ENCODE measurements at places on chromosomes 7 and 10.

- DNase-seq = peak; percentile 71
- no peaks in the 10 kb centered on the region for H3K27me3 ChIP-seq
- H3K4me3 ChIP-seq = peak overlapping the region; percentile 94
- H3K36me3 ChIP-seq = peaks cover 44% of the 10 kb centered on the region
Measured at GRCh38 chr7:73521636-73522104, 423 bp downstream of the BAZ1B start.

- no peaks in the 10 kb centered on the region for H3K4me1 ChIP-seq
- H3K4me3 ChIP-seq = no peak overlapping the region
Measured at GRCh38 chr7:70787286-70787685, 344.7 kb upstream of the GALNT17 start.

DNA sequence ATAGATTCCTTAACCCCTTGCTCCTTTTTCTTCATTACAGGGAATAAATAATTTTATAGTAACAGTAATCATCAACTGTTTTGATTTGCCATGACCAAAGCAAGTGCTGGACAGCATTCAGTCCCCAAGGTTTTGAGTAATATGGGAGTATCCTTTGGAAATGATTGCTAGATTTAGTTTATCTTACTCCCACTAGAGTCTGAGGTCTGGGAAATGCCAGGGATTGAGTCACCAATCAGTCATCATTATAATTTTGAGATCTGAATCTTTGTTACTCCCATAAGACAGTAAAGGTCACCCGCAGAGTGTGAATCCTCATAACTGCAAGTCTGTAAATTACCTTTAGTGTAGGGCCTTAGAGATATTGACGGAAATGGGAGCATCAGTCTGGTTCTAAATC lies 133.7 kb upstream of the SEMA3E start:
- H3K27ac ChIP-seq = no peak overlapping the region
- no peak for DNase-seq
- no peaks in the 10 kb centered on the region for H3K27me3 ChIP-seq
- no peak overlapping the region for H3K4me3 ChIP-seq

DNA sequence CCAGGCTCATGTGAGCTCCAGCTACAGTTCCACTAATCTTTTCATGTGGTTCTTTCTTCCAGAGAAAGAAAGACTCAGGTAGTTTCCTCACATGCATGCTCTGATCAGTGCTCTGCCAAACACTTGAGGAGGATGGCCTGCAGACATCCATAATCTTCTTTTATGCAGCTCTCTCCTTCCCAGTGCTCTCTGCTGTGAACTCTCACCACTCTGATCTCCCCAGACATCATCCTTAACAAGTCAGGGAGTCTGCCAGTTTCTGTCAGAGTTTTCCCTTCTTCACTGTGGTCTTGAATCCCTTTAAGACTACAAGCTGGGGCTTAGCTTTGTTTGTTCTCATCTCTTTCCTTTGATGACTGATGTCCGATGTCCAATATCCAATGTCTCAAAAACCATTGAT lies 203.4 kb upstream of the PRKCQ start:
- H3K4me3 ChIP-seq = no peak overlapping the region
- no peak overlapping the region for H3K27ac ChIP-seq
- H3K36me3 ChIP-seq = no peaks in the 10 kb centered on the region
- H3K4me1 ChIP-seq = no peaks in the 10 kb centered on the region
- DNase-seq = no peak
- H3K27me3 ChIP-seq = peaks cover 11% of the 10 kb centered on the region

DNA sequence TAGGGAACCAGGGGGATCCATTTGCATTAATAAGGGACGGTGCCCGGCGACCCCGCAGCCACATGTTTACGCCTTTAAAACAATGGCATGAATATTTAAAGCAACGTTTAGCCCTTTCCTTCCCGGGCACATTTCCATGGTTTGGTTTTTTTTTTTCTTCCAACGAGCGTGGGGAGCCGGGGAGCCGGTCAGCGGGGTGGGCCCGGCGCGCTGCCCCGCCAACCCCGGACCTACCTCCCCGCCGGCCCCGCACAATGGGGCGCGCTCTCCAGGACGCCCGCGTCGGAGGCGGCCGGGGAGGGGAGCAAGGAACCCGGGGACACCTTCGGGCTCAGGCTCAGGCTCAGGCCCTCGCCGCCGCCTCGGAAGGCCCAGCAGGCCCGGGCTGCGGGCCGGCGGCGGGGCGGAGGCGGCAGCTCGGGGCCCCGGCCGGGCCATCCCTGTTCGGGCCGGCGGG lies 1.0 kb downstream of the SEPHS1 start:
- DNase-seq = peak; percentile 27
- H3K36me3 ChIP-seq = peaks cover 23% of the 10 kb centered on the region
- peak overlapping the region; percentile 86 for H3K4me3 ChIP-seq
- H3K27me3 ChIP-seq = no peaks in the 10 kb centered on the region
- H3K4me1 ChIP-seq = peaks cover 55% of the 10 kb centered on the region
- peak overlapping the region; percentile 92 for H3K27ac ChIP-seq

DNA sequence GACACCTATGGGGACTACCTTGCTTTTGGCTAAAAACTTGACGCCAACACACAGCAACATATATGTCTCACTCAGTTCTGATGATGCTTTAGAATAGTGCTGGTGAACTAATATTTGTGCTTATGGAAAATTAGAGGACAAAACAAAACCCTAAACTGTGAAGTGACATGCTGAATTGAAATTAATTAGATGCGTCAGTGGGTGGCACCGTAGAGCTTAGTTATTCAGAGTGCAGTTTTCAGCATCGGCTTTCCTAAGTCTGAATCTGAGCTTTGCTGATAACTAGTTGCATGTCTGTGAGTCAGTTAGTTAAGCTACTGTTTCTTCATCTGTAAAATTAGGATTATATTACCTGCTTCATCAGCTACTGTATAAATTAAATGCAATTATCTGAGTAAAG lies 245.0 kb upstream of the SORCS1 start:
- H3K27ac ChIP-seq = no peak overlapping the region
- H3K27me3 ChIP-seq = no peaks in the 10 kb centered on the region
- no peak overlapping the region for H3K4me3 ChIP-seq
- no peaks in the 10 kb centered on the region for H3K4me1 ChIP-seq
- DNase-seq = no peak

- DNase-seq = no peak
- H3K4me3 ChIP-seq = no peak overlapping the region
- no peaks in the 10 kb centered on the region for H3K36me3 ChIP-seq
- peaks cover 5% of the 10 kb centered on the region for H3K4me1 ChIP-seq
Measured at GRCh38 chr7:121446526-121446925, 50.4 kb upstream of the FAM3C start.

GRCh38 chr7:99531354-99531765 lies 20.6 kb downstream of the FAM200A start:
- H3K27ac ChIP-seq = no peak overlapping the region
- no peaks in the 10 kb centered on the region for H3K4me1 ChIP-seq
- no peak for DNase-seq

GRCh38 chr10:36538953-36539586 lies 586.3 kb upstream of the ANKRD30A start:
- H3K4me3 ChIP-seq = no peak overlapping the region
- no peak for DNase-seq
- peaks cover 4% of the 10 kb centered on the region for H3K4me1 ChIP-seq
- no peak overlapping the region for H3K27ac ChIP-seq

DNA sequence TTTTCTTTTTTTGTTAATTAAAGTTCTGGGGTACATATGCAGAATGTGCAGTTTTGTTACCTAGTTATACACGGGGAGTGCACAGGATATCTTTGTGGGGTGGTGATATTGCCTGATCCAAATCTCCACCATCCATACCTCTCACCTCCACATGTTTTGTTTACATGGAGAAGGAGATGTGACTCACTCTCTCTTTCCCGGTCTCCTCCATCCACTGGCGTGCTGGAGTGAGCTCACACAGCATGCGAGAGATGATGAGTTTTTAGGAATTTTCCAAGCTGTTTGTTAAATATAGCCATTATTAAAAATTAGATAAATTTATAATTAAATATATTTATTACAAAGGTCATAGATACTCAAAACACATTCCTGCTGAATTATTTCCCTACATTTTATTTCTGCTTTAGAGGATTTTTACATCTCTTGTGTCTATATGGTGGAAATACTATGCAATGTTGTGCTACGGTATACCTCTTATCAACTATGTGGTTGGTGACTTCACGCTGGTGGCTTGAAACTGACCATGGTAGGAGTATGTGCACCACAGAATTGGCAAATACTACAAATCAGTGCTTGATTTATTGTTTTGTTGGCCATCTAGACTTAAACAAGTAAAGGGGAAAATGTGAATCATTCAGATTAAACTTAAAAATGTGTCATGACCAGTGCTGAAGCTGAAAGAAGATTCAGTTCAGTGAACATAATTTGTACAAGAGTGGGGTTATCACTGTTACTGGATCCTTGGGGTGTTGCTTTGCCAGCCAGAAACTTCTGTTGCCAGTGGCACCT lies 107.9 kb upstream of the FAM180A start:
- no peak for DNase-seq
- no peaks in the 10 kb centered on the region for H3K4me1 ChIP-seq
- H3K36me3 ChIP-seq = no peaks in the 10 kb centered on the region
- peaks cover 10% of the 10 kb centered on the region for H3K27me3 ChIP-seq

DNA sequence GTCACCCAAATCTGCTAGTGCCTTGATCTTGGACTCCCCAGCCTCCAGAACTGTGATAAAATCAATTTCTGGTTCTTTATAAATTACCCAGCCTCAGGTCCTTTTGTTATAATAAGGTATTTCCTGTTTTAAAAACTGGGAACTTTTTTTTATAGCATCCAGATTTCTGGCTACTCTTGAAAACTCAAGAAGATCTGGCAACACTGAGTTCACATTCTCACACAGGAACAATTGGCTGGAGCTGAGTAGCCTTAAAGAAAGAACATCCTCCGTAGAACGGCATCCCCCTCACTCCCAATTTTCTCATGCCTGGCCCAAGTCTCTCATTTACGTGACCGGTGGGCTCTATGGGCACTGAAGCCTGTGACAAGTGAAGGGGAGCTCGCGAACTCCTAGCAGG lies 47.1 kb downstream of the SLC35G1 start:
- no peaks in the 10 kb centered on the region for H3K4me1 ChIP-seq
- no peaks in the 10 kb centered on the region for H3K36me3 ChIP-seq
- H3K4me3 ChIP-seq = no peak overlapping the region
